ENCODE measurements at places on chromosomes 12 and 14.

DNA sequence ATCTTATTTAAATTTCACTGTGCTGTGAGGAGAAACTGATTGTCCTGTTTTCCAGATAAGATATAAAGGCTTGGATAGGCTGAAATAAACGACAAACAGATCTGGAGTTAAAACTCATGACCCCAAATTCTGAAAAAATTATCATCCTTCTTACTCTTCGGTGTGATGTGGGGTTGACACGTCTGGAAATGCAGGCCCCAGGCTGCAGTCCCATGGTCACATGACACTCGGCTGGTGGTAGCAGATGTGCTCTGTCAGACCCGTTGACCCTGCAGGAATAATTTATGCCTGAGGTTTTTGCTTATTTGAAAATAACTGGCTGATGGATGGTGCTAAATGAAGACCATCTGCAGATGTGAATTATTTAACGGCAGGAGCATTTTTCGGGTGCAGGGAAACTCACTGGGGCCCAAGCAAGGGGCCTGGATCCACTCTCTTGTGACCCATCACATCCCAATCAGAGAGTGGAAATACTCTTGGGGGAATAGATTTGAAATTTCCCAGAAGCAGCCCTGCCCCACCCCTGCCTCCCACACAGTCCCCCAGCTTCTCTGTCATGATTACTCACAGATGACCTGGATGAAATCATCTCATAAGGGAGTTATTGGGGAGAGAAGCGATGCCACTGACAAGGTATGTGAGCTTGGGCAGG is 47.7 kb upstream of the CMKLR1 start:
- no peak for DNase-seq

GRCh38 chr12:130070126-130070611 is 92.1 kb upstream of the FZD10 start:
- DNase-seq: no peak

GRCh38 chr12:127677537-127678131 is 589.3 kb upstream of the TMEM132C start:
- peak; percentile 18 for DNase-seq

- no peak for DNase-seq
Observed at GRCh38 chr12:84305144-84305543, 607.5 kb downstream of the SLC6A15 start.

All from AML-193 (cell line).